Iris pigment epithelial cell (primary cell): ENCODE measurements at places on chromosomes 3 and 15.

DNA sequence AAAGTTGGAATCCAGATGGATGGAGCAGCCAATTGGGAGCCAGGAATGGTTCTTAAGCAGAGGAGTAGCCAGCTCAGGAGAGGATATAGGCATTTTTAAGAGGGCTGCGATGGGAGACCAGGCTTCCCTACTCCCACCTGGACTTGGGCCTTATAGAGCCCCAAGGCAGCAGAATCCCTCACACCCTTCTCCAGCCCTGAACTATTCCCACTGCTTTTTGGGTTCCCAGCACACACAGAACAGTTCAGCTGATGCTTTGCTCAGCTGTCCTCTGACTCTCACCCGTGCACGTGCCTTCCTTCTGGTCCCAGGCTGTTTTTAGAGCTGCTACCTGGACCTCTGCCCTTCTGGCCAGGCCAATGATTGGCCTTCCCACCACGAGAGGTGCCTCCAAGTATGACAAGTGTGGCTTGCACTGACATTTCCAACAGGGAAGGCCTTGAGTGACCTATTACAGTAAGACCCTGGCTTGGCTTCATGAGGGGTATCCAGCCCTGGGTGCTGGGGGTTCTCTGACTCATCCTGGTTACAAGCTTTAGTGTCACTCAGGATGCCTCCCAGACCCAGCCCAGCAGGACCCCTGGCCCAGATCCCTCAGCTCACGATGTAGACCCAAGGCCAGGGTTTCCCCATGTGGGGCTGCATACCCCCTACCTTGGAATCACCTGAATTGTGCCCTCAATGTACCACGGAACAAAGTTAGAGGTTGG is 25.2 kb downstream of the NOX5 start:
- no peak for DNase-seq

DNA sequence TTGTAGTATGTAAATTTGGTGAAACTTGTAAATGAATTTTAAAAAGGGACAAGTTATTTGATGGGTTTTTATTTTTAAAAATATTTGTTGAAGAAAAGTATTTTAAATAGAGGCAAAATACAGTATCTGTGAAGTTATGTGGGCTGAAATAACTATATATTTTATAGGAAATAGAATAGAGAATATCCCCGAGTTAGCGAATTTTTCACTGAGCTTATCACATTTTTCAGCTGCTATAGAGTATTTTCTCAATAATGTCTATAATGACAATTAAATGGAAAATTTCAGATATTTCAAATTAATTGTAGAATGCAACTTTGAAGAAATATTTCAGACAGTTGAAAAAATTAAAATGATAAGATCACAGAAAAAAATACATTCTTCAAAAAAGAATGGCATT is 166.4 kb upstream of the TP63 start:
- no peak for DNase-seq

DNA sequence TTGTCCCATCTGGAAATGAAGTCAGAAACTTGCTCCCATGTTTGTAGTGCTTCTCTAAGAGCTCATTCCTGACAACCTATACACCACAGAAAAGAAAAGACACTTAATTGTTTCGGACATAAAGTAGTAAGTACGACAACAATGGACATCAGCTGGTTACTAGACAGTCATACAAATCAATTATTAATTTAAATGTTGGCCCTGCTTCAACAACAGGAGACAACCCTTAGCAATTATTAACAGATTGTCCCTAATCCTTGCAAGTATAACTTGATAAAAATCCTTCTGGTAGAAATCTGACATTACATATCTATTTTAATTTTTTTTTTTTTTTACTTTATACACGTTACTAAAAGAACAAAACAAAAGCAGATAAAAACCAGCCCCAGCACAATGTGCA is 29.8 kb downstream of the ERICH6 start:
- no peak for DNase-seq

- no peak for DNase-seq
Observed at GRCh38 chr15:62799919-62800318, 242.6 kb upstream of the TPM1 start.
